GM23338 (cell line): ENCODE measurements at places on chromosomes 7 and 10. TPM values are rescaled to one million over a fixed set of nuclear protein-coding genes. Genes with fewer than 3 reads are reported as not detected.

Gene NRP1
- total RNA-seq, result 3.5 and 3.9 TPM in 2 replicates

Gene PON1
- 0.69 and 1.5 TPM in 2 replicates for total RNA-seq

Gene AOAH
- not detected in 2 replicates for total RNA-seq

Gene OR2A1
- 0.10 TPM in 1 of 2 replicates, not detected in the other for total RNA-seq

Gene CHCHD1
- 40.6 and 41.1 TPM in 2 replicates for total RNA-seq

Gene OR2A5
- not detected in 2 replicates for total RNA-seq

Gene CCDC172
- 3.8 and 4.6 TPM in 2 replicates for total RNA-seq

Gene VAX1
- not detected in 2 replicates for total RNA-seq

Gene HYAL4
- total RNA-seq, result not detected in 2 replicates

GRCh38 chr10:66784770-66785169 is 141.1 kb upstream of the LRRTM3 start:
- DNase-seq, result no peak

DNA sequence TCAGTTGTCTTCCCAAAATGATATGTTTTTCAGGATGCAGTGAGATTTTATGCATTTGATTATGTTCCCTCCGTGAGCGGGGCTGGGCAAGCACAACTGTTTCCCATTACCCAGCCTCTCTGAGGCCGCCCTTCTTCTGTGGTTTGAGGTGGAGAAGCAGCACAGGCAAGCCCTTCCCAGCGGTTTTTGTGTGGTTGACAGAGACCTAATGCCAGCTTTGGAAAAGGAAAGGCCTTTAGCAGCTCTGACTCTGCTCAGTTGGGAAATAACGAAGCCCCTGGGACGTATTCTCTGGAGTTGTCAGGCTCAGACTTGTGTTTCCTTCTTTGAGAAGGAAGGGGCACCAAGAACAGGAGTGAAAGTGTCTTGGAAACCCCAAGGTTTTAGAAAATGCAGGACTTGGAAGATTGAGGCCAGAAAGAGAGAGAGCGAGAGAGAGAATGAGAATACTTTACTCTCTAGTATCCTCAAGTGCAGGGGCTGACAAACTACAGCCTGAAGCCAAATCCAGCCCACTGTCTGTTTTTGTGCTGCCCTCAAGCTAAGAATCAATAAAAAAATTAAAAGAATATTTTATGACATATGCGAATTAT is 20.6 kb upstream of the PDCD4 start:
- DNase-seq, result no peak

DNA sequence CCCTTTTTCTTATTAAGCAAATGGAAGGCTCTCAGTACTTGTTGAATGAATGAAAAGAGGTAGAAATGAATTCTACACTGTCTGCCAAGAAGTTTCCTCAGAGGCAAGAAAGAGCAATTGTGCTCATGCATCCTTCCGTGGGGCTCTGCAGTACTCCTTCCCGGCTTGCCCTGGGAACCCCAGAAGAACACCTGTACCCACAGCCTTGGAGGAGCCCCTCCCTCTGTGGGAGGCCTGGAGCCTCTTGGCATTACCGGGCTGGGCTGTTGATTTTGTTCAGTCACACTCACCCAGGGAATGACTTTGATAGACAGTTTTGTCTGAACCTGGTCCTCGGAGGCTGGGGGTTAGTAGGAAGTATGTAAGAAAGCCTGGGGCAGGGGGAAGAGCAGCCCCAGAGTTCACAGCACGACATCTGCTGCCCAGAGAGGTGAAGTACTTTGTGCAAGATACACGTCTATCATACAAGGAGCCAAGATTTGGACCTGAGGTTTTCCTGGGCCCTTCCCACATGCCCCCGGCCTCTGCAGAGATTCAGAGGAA is 134.8 kb upstream of the GDF10 start:
- no peak for DNase-seq

GRCh38 chr7:17946591-17946990 is 6.3 kb upstream of the SNX13 start:
- DNase-seq, result no peak

DNA sequence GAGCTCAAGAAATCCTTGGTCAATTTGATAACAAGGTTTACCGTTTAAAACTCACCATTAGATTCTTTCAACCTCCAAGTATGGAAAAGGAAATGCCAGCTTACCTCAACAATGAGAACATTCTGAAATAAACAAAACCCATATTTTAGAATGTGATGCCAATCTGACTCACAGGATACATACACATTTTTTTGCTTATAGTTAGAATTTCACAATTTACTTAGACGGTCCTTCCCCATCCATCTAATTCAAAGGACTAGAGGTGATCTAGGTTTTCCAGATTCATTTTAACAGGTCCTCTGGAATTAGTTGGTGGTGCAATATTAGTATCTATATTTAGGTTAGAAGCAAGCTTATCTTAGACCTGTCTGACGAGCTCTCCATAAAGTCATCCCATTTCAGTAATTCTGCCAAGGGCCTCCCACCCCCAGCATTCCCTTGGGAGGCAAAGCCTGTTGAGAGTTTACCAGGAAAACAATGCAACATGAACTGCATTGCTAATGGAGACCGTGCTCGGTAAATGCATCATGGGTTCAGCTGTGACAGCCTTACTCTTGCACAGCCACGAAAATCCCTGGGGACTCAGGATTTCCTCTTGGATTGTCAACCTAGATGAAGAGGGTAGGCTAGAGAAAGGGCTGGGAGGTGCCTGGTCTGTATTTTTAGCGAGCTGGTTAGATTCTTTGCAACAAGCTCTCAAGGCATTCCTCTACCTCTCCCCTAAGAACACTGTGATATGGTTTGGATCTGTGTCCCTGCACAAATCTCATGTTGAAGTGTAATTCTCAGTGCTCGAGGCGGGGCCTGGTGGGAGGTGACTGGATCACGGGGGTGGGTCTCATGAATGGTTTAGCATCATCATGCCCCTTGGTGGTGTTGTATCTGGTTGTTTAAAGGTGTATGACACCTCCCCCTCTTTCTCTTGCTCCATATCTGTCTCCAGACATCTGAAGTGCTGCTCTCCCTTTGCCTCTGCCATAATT is 93.8 kb downstream of the PRTFDC1 start:
- peak; percentile 37 for DNase-seq

DNA sequence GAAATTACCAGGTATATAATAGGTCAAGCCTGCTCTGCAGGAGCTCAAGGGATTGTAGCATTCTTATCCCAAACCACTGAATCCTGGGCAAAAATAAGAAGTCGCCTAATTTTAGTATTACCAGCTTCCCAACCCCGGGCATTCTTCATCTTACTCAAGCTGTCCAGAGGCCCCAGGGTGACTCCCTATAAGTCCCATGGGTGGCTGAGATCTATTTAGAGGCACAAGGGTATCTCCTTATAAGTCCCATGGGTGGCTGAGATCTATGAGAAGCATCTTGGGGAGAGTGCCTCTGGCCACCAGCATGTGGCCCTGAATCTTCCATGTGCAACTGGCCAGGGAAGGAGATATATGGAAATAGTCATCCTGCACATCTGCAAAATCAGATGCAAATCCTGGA is 38.9 kb downstream of the PRSS2 start:
- DNase-seq, result no peak

GRCh38 chr10:57925045-57925444 is 342.6 kb downstream of the IPMK start:
- DNase-seq, result no peak

DNA sequence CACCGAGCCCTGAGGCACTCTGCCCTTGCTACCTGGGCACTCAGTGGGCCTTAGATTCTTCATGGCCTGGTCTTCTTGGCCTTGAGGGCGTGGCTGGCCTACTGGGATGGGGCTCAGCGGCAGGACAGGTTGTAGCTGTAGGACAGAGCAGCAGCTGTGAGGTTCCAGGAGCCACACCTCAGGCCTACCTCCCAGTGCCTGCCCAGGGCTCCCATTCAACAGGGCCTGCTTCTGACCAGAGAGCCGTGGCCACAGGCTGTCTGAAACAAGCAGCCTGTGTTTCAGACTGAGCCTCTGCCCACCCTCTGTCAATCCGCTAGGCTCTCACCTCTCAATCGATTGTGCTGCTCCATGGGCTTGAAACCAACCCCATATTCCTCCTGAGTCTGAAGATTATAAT is 928.0 kb upstream of the ZNF722 start:
- DNase-seq, result no peak

- no peak for DNase-seq
Observed at GRCh38 chr10:79604294-79604693, 6.4 kb upstream of the SFTPA1 start.

GRCh38 chr7:71842381-71842780 is 569.8 kb downstream of the CALN1 start:
- DNase-seq, result no peak

GRCh38 chr10:132460071-132460470 is 63.1 kb downstream of the PWWP2B start:
- DNase-seq, result no peak

GRCh38 chr10:75709245-75709644 is 277.8 kb downstream of the LRMDA start:
- no peak for DNase-seq

DNA sequence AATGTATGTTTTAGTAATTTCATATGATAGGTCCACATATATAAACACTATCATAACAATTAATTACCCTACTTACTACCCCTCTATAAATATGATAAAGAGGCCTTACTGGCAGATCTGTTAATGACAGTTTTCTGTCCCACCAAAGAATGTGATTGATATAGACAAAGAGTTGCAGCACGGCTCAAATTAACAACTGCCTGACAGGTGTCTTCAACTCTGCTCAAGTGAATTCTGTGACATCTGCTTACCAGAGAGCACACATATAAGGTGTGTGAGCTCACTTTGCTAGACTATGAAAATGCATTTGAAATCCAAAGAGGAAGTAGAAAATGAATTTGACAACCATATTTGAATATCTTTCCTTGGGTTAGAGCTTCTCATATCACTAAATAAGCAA is 36.6 kb downstream of the CACNA2D1 start:
- DNase-seq, result no peak
